ENCODE measurements at places on chromosomes 11 and 22.

DNA sequence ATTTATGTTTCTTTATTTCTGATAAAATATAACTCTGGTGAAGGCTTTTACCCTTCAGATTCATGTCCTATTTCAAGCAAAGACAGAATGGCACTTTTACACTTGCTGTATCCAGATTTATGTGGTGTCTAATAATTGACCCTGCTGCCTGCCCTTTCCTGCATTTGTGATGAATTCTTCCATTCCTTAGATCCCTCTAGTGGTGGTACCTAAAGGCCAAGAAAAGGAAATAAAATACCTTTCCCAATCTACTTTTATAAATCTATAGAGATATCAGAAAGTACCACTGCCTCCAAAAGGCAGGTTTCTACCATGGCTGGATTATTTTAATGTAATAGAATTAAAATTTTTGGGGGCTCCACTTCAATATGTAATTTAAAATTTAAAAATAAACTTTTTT is 34.2 kb downstream of the CCDC81 start:
- DNase-seq: peak; percentile 32

- no peak for DNase-seq
Measured at GRCh38 chr11:79939111-79939510, 498.3 kb upstream of the TENM4 start.

DNA sequence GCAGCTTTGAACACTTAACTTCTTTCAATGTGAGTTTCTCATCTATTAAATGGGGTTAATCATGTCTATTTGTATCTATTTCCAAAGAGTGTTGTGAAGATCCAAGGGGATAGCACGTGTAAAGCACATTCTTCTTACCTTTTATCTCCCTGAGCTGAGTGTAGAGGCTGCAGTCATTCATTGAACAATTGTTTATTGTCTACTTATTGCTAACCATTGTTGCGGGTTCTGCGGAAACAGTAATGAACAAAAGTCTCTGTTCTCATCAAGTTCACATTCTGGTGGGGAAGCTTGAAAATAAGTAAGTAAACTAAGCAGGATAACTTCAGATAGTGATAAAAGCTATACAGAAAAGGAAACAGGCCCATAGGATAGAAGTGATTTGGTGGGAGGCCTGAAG is 27.4 kb upstream of the PLET1 start:
- no peak for DNase-seq

- DNase-seq: peak; percentile 91
Measured at GRCh38 chr11:121722431-121723245, 269.9 kb upstream of the SORL1-AS1 start.

DNA sequence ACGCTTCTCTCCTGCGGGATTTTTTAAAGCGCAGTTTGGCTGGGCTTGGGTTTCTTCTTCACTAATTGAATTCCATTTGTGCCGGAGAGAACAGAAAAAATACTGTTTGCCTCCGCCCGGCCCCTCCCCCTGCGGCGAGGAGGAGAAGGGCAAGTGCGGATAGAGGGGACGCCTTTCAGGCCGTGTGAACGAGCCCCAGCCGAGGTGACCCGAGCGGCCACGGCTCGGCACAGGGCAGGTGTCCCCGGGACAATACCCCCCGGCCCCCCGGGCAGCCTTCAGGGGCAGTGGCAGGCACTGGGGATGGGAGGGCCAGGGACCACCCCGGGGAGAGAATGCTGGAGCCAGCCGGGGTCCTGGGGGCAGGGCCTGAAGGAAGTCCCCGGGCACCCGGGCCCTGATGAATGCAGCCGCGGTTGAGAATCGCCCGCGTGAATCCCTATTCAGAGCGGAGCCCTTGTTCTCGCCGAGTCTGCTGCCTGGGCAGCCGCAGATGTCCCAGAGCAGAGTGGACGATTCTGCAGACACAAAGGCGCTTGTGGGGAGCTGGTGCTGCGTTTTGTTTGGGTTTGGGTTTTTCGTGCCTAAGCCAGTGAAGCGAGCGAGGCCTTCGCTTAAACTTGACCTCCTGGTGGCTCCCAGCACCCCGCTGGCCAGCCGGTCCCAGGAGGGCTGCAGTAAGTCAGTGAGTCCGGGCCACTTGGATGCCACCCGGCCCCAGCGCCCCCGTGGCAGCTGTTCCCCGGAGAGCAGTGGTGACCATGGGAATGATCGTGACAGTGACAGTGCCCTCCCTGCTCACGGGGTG is 96.0 kb downstream of the WNT7B start:
- DNase-seq: peak; percentile 32

- DNase-seq: no peak
Measured at GRCh38 chr11:61564936-61565696, 15.8 kb downstream of the SYT7 start.

DNA sequence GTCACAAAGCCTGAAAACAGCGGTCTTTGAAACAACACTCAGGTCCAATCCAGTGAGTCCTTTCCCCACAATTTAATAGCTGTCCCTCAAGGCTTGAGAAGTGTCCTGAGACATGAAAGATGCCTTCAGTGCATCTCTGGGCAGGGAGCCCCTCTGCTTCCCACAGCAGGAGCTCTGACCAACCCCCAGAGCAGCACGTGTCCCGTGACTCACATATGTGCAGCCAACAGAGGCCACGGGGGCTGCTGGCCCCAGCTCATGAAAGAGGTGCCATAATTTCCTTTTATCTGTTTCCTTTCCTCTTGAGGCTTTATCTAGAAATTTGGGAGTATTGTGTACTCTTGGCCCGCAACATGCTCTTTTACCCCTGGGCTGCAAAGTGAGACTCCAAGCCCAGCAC is 33.2 kb upstream of the LMO1 start:
- no peak for DNase-seq

DNA sequence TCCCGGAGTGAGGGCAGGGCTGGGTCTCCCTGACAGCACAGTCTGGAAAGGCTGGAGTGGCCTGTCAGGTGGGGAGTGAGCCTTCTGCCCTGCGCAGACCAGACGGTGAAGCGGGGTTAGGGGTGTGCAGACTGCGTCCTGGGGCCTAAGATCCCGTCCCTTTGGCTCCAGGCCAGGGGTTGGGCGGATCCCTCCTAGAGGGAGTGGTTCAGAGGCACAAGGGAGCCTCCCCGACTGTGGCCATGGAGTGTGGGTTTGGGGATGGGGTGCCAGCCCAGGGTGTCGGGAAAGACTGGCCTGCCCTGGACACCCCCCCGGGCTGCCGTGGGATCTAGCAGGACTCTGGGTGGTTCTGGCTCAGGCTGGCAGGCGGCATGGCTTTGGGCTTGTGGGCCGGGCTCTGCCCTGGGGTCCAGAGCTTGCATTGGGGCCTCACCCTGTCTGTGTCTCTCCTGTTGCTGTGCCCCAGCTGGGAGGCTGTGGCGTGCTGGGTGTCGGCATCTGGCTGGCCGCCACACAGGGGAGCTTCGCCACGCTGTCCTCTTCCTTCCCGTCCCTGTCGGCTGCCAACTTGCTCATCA is 19.5 kb downstream of the TSPAN4 start:
- DNase-seq: no peak

GRCh38 chr11:116533186-116533825 is 239.5 kb downstream of the BUD13 start:
- DNase-seq: no peak

GRCh38 chr22:25716637-25717036 is 25.4 kb upstream of the MYO18B start:
- DNase-seq: no peak

DNA sequence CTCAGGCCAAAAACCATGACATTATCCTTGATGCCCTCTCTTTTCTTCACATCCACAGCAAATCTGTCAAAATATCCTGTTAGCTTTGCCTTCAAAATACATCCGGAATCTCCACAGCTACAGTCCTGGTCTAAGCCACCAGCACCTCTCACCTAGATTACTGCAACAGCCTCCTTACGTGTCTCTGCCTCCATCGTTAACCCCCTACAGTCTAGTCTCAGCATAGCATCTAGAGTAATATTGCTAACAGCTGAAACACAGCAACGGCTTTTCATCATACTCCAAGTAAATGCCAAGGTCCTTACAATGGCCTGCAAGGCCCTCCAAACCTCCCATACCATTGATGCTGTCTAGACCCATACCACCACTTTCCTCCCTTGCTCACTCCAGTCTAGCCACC is 4.4 kb downstream of the TSG101 start:
- DNase-seq: peak; percentile 10

GRCh38 chr11:106288822-106289387 is 211.4 kb downstream of the AASDHPPT start:
- DNase-seq: no peak

DNA sequence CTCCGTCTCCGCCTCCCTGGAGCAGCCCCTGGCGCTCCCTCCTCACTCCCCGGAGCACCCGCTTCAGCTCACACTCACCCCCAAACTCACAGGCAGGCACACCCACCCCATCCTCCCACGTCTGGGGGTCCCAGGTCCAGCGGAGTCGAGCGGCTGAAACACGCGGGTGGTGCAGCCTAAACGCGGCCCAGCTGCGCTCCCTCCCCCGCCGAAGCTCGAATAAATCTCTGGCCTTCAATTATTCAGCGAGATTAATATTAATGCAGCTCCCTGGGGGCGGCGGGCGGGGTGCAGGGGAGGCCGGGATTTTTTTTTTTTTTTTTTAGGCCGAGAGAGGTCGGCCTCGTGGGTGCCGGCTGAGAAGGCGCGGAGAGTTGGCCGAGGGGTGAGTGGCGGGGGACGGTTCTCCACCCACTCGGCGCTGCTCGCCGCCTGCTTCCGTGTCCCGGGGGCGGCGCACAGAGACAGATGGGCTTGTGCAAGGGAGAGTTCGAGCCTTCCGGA is 524 bp upstream of the SLC1A2 start:
- DNase-seq: peak; percentile 34

DNA sequence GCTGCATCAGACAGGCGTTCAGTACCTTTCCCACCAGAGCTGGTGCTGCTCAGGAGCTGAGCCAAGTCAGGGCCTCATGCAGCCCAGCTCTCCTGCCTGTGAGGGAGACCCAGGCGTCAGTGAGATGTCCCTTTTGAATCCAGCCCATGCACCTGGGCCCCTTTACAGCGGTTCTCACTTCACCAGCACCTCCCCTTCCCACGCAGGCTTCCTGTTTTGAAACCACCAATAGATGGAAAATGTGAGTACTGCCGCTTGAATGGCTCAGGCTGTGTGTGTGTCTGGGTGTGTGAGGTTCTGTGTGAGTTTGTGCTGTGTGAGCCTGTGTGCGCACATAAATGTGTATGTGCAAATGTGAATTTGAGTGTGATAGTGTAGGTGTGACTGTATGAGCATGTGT is 88.4 kb downstream of the UBASH3B start:
- no peak for DNase-seq

DNA sequence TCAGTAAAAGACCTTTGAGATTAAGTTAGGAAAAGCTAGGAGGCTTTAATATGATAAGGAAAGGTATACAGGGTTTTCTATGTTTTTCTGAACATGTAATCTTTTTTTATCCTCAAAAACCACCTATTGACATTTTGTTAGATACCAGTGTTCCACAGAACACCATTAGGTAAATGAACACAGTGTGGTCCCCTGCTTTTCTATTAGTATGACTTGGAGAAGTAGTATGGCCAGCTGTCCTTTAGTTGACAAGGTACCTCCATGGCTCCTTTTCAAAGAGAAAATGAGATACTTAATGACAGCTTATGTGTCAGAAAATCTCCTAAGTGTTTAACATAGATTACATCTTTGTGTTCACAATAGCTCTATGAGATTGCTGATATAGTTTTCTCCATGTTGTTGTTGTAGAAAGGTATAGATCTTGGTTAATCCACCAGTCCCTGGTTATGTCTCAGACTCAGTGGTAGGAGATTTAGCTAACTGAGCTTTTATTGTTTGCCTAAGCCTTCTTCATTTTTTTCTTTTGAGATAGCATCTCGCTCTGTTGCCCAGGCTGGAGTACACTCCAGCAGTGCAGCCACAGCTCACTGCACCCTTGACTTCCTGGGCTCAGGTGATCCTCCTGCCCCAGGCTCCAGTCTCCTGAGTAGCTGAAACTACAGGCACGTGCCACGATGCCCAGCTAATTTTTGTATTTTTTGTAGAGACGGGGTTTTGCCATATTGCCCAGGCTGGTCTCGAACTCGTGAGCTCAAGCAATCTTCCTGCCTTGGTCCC is 46.0 kb downstream of the STIM1 start:
- DNase-seq: no peak

DNA sequence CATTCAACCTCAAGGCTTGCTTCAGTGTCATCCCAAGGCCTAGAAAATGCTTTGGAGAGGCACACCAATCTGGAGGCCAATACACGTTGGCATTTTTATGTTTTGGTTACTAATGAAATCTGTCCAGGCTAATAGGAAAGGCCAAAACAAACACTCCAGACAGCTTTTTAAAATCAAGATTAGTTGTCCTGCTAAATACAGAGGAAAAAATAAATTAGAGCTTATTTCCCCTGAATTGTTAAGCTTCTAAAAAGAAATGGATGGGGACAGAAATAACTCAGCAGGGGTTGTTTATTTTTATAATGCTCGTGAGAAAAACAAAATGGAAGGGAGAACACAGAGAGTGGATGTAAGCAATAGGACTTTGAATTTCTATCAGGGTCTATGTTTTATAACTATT is 438.5 kb upstream of the LRRC4C start:
- no peak for DNase-seq

- DNase-seq: peak; percentile 87
Measured at GRCh38 chr11:13091804-13092203, 82.7 kb downstream of the RASSF10 start.

DNA sequence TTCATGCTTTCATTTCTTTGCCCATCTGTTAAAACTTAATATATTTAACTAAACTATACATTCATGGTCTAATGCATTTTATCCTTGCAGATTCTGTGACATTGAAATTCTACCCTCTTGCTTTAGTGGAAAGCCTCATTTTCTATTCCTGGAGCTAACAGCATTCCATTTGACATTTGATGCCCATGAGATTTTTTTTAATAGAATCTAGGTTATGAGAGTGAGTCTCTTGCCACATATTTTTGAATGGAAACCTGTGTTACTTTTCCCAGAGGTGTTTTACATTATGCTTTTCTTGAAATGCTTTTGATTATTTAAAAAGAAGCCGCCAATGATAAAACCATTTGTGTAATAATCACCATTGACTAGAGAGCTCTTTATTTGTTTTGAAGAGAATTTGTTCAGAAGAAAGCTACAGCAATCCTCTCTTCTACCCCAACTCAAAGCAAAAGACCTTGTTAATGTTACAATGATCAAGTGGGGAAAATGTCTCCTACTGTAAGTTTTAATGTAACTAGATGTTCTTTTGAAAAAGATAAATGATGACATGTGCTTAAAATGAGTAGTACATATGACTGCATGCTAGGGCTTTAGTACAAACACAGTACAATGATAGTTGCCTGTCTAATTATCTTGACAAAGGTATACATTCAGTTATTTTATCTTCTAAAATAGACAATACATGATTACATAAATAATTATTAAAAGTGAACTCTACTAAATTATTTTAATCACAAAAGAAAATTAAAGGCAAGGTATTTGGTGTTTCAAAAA is 67.3 kb downstream of the GAS2 start:
- DNase-seq: no peak

All from DMS53 (cell line).